ENCODE measurements at places on chromosomes 6 and 20.
A peak's percentile ranks its signal among the peaks of the same experiment; 100 is the strongest.

DNA sequence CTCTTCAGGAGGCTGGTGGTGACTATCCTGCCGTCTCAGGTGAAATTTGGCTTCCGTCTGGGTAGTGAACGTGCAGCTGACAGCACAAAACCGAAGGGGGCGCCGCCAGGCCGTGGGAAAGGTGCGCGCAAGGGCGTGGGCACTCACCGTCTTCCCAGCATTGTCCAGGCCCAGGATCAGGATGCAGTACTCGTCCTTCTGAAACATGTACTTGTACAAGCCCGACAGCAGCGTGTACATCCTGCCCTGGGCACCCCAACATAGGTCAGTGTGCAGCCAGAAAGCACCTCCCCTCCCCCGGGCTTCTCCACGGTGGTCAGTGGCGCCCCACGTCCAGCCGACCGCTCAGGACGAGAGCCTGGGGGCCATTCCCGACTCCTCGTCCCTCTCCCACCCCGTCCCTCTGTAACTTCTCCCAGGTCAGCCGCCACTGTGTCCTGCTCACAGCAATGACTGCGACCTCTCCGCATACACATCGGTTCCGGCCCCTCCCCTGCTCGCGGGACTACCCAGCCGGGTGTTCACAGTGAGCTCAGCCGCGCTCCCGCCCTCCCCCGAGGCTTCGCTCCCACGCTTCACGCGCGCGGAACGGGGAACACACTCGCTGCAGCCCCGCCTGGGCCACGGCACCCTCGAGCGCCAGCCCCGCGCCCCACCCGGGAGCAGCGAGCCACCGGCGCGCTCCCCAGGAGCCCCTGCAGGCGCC is 771 bp downstream of the ARFRP1 start:
- no peak for DNase-seq

- DNase-seq: no peak
Observed at GRCh38 chr20:54090230-54091119, 20.1 kb upstream of the BCAS1 start.

- peak; percentile 34 for DNase-seq
Observed at GRCh38 chr20:23419995-23420901, 1.0 kb downstream of the NAPB start.

GRCh38 chr6:160041608-160042007 is 72.7 kb downstream of the IGF2R start:
- DNase-seq: peak; percentile 66

GRCh38 chr20:60584221-60584620 is 626.0 kb downstream of the CDH26 start:
- DNase-seq: no peak
